ENCODE measurements at places on chromosomes 4 and X. TPM values are rescaled to one million over a fixed set of nuclear protein-coding genes. Genes with fewer than 3 reads are reported as not detected.

Gene SMARCAD1
- 27.1 TPM for total RNA-seq

Gene ARHGEF9
- total RNA-seq, result 10.4 TPM

Gene MMRN1
- total RNA-seq, result 0.14 TPM

Gene HPGD
- 0.09 TPM for total RNA-seq

Gene MXRA5
- total RNA-seq, result 21.1 TPM

Gene MAGEA10
- total RNA-seq, result not detected

Gene CRMP1
- total RNA-seq, result under 0.01 TPM

Gene ASB9
- total RNA-seq, result 0.57 TPM

Gene TLR8
- not detected for total RNA-seq

Gene CCDC160
- total RNA-seq, result under 0.01 TPM

Gene FGFBP1
- not detected for total RNA-seq

Gene CYBB
- not detected for total RNA-seq

Gene SGCB
- 29.2 TPM for total RNA-seq

Gene PAK3
- total RNA-seq, result 1.6 TPM

Gene MUC7
- total RNA-seq, result not detected

Gene STK32B
- total RNA-seq, result 3.3 TPM

Gene SMIM10
- total RNA-seq, result 7.8 TPM

Gene DCX
- total RNA-seq, result not detected

Gene COL25A1
- total RNA-seq, result 0.57 TPM

Gene MAGEE2
- not detected for total RNA-seq

Gene ZFYVE28
- total RNA-seq, result 9.4 TPM

Gene EPHA5
- 19.0 TPM for total RNA-seq

Gene SLC6A14
- under 0.01 TPM for total RNA-seq

Gene EMCN
- total RNA-seq, result under 0.01 TPM

Gene NPNT
- 0.09 TPM for total RNA-seq

Gene SLC9B1
- 0.83 TPM for total RNA-seq

Gene ZAR1
- total RNA-seq, result not detected
